ENCODE measurements at places on chromosomes 11 and 22.
A peak's percentile ranks its signal among the peaks of the same experiment; 100 is the strongest.

DNA sequence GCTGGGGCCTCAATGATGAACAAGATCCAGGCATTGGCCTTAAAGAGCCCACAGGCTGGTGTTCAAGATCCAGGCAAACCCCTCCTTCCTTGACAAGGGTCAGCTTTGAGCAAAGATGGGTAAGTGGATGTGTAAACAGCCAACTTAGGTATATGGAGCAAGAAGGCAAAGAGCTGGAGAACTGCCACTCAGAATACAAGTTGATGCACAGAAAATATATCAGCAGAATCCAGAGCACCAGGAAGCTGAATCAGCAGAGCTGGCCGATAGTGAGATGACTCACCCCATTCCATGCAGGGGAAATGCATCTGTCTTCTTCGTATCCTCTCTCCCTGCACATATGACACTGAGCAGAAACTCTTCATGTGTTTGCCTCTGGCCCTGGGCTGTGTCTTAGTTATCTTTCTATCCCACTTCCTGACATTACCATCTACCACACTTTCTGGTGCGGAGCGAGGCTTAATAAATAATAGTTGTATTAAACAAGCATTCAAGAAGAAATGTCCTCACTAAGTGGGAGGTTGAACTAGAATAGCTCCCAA, 57.8 kb downstream of the ENDOD1 start:
- no peak for DNase-seq

GRCh38 chr11:112508750-112509149, 248.1 kb upstream of the PLET1 start:
- no peak for DNase-seq

- no peak for DNase-seq
These were observed 102.3 kb upstream of the PITPNB start for GRCh38 chr22:28021116-28021997.

DNA sequence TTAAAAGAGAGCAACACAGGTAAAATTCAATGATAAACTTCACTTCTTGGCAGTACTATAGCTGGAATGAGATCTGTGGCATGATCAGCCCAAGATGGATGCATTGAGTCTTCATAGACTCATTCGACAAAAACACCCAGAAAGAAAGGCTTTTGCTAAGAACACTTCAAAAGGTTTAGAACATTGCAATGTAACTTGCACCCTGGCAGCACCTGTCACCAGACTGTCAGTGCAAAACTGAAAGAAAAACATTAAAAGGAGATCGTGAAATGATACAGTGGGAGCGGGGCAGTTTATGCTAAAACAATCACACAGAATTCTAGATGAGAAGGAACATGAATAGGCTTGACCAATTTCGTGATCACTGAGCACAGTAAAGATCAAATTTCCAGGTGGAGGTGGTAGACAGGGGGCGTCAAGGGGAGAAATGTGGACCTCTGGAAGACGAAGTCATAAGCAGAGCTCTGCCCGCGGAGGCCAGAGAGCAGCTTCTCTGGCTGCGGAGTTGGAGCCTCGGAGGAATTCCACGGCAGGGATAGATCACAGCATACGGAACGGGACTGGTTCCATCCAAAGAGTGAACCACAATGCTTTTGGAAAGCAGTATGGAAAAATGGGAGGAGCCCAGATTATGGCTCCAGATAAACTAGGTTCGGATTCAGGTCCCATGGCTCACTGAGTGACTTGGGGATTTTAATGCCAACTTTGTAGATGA, 11.9 kb downstream of the VSIG10L2 start:
- DNase-seq = no peak

DNA sequence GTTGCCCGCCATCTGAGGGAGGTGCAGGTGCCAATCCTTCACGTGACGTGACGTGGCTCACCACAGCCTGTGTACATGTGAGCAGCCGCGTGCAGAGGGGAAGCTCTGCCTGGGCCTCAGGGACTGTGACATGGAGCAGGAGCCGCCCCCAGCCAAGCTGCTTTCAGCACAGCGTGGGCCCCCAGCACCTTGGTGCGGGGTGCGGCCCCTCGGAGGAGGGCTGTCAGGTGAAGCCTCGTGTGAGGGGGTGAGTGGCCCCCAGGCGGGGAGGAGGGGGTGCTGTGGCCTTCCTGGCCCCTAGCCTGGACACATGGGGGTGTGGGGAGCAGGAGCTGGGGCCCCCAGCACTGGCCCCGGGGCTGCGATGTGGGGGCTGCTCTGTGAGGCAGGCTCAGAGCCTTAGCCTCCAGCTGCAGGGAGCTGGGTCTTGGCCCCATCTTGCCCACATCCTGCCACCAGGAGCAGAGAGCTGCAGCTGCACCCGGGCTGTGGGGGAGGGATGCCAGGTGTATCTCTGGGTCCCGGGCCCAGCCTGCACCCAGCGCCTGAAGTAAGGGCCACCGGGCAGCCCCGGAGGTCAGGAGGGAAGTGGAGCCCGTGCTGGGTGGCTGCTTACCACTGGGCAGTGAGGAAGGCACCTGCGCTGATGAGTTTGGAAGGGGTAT, at the start of gene ADORA2A:
Gene ADORA2A (plus strand): TSS at position 100 of the 665 bp plus-strand sequence. CDS start 5,806 bp downstream, outside the sequence.
- peak; percentile 77 for DNase-seq

- DNase-seq = no peak
These were observed 141.2 kb downstream of the DLG2 start for GRCh38 chr11:85485902-85486301.

GRCh38 chr11:6469599-6469998, 4.1 kb downstream of the TRIM3 start:
- DNase-seq = no peak

GRCh38 chr11:108289699-108290098, 66.8 kb downstream of the ATM start:
- DNase-seq = no peak

- no peak for DNase-seq
These were observed 8.7 kb downstream of the PRDM11 start for GRCh38 chr11:45155058-45155551.

- DNase-seq = no peak
These were observed 538.8 kb upstream of the B3GAT1 start for GRCh38 chr11:134950692-134951304.

DNA sequence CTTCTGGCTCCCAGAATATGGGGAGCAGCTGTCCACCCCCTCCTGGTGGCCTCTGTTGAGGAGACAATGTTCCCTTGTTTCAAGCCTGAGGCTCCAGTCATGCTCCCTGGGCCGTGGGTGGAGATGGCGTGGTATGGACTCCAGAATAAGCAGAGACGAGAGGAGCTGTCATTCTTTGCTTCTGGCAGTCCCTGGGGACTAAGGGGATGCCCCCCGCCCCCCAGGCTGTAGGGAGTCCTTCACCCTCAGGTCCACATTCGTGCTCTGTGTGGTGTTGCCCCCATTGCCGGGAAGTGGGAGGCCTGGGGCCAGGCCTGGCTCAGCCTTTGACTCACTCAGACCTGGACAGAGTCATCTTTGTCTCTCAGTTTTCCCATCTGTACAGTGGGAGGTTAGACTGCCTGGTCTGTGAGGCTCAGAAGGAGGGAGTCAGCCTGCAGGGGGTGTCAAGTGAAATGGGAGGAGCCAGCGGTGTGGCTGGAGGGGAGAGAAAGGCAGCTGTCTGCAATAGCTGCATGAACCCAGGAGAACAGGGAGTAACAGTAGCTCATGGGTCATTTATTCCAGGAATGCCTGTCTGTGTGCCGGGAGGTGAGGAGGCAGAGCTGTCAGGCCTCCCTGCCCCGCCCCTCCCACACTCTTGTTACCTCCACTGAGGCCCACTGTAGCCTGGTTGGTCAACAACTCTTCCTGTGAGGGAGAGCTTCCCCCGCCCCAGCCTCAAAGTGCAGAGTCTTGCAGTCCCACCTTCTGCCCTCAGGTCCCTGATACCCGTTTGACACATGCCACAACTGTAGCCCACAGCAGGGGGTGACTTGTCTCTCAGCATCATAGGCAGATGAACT, 6.3 kb downstream of the ARHGEF17 start:
- DNase-seq = no peak

DNA sequence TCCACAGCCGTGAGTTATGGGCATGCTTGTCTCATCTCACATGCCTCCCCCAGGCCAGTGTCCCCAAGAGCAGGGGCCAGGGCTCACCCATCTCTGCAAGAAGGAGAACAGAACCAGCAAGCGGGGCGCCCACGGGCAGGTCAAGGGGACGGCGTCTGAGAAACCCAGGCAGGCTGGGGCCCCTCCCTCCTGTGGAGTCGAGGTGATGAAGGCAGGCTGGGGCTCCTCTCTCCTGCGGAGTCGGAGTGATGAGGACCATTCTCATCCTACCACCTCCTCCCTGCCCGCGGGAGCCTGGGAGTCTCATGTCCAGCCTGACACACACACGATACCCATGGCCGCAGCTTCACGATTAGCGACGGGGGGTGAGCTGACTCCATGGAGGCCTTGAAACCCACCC, 141.9 kb downstream of the CTTN start:
- no peak for DNase-seq

DNA sequence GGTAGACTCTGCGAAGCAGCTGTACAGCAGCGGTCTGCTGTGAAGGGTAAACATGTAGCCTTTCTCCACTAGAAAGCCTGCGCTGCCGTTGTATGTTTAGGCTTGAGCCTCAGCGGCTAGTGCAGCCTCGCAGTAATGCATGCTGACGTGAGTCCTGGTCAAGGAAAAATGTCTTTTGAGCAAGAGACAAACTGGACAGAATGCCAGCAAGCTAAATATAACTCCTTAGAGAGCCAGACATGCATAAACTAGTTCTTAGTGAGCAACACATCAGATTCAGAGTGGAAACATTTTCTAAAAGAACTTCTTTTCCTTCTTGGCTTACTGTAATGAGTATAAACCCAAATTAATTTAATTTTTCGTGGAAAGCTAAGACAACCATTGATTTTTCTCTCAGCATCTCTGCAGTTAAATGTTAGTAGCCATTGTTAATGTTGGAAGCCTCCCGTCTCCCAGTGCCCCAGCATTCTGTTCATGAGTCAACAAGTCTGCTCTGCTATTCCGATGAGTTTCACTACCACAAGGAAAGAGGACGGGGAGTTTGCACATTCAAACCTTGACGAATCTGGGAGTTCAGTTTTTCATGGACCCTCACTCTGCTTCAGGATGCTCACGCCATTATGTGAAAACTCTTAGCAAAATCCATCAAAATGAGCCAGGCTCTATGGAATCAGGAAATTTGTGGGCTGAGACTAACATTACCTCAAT, 51.4 kb downstream of the JAM3 start:
- no peak for DNase-seq

DNA sequence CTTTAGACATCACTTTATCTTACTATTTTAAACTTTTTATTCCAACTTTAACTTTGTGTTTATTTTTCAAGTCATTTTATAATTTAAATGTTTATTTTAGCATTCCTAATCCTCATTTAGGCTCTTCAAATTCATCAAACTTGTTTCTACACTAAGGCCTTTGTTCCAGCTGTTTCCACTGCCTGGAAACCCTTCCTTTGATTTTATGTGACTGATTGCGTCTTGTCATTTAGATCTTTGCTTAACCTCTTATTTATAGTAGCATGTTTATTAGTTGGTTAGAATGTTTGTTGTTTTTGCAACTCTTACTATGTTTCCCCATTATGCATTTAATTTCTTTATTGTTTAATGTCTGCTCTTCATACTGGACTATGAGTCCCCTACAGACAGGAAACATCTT, 132.0 kb downstream of the FAM181B start:
- no peak for DNase-seq

DNA sequence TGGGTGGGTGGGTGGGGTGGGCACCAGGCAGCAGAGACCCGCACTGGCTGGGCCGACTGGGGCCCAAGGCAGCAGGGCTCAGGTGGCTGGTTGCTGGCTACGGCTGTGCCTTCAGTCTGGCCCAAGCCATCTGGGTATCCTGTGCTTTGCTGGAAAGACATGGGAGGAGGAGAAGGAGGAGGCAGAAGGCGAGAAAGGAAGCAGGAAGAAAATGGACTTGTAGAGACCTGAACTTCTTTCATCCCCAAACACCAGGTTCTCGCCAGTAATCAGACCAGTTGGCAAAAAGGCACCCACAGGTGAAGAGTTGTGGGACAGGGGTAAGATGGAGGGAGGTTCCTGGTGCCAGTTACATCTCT, 78.8 kb downstream of the IGLL1 start:
- DNase-seq = no peak

GRCh38 chr11:93589347-93589746, 46.2 kb upstream of the SMCO4 start:
- DNase-seq = no peak

DNA sequence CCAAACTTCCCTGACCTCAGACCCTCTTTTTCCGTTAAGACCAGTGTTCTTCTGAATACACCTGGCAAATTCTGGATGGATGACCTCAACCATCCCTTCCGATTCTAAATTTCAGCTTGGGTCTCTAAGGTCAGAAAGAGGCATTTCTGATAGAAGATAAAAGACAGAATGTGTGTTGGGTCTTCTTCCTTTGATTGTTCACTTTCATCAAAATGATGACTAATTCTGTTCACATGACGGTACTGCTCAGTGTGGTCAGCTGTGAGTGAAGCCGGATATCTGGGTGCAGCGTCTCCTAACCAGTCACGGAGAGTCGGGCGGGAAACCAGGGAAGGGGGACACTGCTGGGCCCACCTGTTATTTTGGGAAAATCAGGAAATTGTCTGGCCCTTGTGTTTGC, 151.6 kb upstream of the NAV2 start:
- no peak for DNase-seq

GRCh38 chr11:69683764-69684333, 8.7 kb upstream of the LTO1 start:
- no peak for DNase-seq

- no peak for DNase-seq
These were observed 3.8 kb upstream of the CTSD start for GRCh38 chr11:1767399-1768140.

DNA sequence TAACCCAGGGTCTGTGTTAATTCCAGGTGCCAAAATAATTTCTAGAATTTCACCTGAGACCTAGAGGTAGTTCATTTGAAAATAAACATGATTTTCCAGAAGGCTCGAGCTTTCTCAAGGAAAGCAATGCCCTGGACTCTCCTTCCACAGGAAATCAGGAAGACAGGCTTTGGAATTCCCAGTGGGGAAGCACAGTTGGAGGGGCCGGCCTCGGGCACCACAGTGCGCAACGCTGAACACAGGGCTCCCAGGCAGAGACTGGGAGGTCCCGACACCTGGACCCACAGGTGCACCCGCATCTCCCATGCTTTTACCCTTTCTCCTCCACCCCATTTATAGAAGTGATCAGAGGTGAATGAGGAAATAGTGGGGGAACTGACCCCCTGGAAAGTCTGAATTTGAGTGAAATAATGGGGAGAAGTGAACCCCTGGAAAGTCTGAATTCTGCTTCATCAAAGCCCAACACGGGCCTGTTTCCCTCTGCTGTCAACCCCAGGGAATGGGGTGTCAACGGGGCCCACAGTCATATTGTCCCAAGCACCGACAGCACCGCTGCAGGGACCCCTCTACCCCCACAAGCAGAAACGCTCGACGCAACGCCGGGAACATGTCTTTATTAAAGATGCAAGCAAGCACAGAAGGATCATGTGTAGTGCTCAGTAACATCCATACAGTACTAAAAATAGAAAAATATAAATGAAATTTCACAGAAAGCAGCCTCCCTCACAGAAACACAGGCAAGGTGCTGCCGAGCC, 12.0 kb upstream of the EFCAB6 start:
- DNase-seq = no peak
